NCI-H748 treated with DMSO at 0.1 percent for 48 hours (cell line): ENCODE measurements at places on chromosomes 3 and 15.

- DNase-seq: no peak
These were observed 11.9 kb upstream of the HCN4 start for GRCh38 chr15:73380661-73381060.

DNA sequence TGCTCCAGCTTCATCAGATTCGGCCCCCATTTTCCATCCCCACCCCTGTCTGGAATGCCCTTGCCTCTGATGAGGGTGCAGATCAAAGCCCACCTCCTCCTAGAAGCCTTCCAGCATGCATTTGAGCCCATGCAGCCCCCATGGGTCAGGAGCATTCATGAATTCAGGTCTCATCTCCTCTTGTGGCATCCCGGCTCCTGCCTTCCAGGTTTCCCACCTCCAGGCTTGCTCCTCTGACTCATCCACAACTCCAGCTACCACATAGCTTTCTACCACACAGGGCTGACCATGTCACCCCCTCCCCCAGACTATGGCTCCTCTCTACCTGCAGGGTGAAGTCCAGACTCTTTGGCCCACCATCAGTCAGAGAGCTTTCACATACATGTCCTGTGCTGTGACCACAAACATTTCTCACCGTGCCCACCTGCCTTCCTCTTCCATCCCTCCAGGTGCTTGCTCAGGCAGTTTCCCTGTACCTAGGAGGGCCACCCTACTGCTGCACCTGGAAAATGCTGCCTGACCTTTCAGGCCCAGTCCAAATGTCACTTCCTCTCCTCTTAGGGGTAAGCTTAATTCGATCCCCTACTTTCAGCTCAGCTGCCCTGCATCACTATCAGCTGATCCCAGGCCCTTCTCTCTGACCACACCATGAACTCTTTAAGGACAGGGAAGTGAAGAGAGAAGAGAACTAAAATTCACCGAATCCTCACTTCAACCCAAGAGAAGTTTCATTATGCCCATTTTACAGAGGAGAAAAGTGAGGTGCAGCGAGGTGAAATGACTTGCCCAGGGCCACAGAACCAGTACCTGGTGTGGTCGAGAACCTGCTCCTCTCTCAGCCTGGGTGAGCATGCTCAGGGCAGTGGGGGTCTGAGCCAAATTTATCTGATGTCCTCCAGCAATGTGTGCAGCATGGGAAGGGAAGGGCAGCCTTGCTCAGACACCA lies 13.7 kb upstream of the FGD5 start:
- no peak for DNase-seq

DNA sequence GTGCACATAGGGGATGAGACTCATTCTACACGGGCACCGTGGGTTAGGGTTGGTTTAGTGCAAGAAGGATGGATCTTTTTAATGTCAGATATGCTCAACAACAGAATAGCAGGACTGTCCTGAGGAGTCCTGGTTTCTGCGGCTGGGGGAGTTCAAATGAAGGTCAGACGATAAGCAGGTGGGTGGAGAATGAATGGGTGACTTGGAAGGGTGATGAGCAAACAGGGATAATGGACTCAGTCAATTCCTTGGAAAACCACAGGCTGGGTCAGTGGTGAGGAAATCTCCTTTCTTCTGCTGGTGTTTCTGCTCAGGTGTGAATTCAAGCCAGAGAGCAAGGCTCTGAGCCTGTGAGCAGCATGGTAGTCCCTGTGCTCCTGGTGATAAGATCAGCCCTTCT lies 59.9 kb downstream of the MESD start:
- no peak for DNase-seq

- no peak for DNase-seq
These were observed 23.8 kb upstream of the TM2D3 start for GRCh38 chr15:101675796-101676582.
